ENCODE measurements at places on chromosomes 4 and X.

DNA sequence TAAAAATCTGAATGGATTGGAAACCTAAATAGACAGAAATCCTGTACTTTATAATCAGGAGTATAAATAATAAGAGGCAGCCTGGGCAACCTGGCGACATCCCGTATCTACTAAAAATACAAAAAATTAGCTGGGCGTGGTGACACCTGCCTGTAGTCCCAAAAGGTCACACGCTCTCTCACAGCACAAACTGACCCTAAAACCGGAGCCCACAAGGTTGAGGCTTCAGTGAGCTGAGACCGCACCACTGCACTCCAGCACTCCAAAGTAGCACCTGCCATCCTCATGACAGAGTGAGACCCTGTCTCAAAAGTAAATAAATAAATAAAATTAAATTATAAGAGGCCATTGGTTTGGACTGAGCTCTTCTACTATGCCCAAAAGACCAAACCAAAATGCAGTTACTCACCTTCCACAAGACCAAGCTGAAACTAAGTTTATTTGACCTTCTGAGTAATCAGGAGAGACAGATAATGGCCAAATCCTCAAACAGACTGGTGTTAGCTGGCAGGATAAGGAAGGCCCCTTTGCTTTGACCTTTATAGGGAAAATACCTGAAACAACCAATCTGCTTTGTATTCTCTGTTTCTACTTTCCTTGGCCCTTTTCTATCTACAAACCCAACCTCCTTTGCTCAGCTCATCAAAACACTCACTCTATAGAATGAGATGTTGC lies 3.2 kb upstream of the GRSF1 start:
- DNase-seq = no peak

GRCh38 chr4:87053802-87054767 lies 119.3 kb downstream of the AFF1 start:
- no peak for DNase-seq

GRCh38 chr4:119570401-119570800 lies 58.2 kb downstream of the PDE5A start:
- DNase-seq = peak; percentile 22

- DNase-seq = no peak
Measured at GRCh38 chrX:45622042-45622423, 421.4 kb upstream of the DIPK2B start.

DNA sequence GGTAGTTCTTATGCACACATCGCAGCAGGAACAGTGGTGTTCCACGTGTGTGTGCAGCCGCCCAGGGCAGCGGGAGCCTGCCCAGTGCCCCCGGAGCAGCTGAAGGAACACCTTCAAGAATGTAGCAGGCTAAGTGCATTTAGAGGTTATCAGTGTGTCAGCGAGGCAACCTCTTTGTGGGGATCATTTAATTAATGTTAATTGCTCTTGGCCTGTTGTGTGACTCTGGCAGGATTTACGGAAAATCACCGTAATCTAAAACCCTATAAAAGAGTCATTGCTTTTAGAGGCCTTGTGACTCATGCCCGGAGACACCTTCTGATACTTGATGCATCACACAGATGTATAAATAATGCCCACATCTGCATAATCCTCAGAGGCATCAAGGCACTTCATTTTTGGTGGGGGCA lies 47.3 kb upstream of the GATB start:
- DNase-seq = no peak

DNA sequence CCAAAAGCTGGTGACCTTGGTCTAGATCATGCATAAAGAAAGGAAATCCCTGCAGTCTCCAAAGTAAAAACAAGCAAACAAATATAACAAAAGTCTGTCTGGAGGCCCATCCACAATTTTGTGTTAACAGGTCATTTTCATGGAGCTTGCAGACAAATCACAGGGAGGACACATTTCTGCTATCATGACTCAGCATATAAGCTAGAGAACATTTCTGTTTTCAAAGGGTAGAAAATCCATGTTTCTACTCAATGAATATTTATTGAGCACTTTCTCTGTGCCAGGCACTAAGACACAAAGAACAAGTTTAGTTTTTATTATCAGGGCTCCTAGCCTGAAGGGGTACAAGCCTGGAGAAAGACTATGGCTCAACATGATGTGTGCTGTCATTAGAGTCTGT lies 71.1 kb downstream of the PARM1 start:
- DNase-seq = no peak

GRCh38 chrX:124211312-124211942 lies 121.0 kb upstream of the TEX13D start:
- no peak for DNase-seq

GRCh38 chr4:150090836-150091235 lies 12.6 kb downstream of the DCLK2 start:
- no peak for DNase-seq

Data from right hindlimb (tissue), 1 donor.